ENCODE measurements at places on chromosomes 13 and 19.
A peak's percentile ranks its signal among the peaks of the same experiment; 100 is the strongest.

DNA sequence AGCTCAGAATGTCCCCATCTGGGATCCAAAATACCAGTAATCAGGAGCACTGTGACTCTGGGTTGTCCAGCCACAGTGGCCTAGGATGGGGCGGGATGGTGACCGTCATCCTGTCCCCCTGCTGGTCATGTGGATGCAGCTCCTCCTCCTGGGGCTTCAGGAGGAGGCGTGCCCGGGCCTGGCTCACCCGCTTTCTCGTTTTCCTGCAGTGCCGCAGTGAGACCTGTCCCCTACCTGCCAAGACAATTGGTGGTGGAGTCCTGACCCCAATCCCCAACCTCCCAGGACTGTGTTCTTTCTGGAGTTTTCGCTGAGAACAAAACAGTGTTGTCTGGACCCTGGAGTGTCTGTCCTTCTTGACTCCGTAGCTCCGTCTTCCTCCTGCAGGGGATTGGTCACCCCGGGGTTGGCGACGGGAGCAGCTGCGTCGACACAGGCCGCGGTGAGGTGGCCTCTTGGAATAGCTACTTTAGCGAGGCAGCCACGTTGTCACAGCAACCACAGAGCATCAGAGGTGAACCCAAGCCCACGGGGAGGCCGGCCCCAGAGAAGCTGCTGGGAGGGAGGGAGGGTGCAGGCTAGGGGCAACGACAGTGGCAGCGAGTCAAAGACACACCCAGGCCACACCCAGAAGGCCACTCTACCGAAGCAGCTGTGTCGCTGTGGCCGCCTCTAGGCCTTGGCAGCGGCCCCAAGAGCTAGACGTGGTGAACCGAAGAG, 10.2 kb upstream of the EMC10 start:
- peak; percentile 87 for DNase-seq

DNA sequence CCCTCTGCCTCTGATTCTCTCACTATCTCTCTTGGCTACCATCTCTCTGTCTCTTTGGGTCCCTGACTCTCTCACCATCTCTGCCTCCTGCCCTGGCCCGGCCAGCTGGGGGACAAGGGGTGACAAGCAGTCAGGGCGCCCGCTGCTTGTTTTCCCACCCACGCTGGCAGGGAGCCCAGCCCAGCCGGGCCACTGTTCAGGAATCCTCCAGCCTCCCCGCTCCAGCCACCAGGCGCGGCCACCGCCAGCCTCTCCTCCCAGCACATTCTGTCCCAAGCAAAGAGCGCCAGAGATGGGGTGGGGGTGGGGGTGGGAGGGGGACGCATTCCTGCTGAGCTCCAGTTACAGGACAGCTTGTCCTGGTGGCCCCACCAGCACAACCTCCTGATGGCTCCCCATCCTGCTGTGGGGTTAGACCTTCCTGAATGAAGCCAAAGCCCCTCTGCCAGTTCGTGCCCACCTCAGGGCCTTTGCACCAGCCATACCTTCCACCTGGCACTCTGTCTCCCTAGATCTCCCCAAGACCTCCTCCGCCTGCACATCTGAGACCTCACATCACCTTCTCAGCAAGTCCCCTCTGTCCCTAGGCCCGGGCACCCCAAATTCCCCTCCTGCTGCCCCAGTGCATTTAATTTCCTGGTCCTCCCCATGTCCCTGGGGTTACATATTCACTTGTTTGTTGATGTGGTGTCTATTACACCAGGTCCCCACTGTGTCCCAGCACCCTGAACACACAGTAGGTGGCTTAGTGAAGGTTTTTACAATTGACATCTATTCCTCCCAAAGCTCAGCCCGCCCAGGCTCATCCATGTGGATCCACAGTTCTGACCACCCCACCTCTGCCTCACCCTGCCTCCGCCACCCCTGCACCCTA, 12.5 kb downstream of the ARRDC2 start:
- DNase-seq, result peak; percentile 99

DNA sequence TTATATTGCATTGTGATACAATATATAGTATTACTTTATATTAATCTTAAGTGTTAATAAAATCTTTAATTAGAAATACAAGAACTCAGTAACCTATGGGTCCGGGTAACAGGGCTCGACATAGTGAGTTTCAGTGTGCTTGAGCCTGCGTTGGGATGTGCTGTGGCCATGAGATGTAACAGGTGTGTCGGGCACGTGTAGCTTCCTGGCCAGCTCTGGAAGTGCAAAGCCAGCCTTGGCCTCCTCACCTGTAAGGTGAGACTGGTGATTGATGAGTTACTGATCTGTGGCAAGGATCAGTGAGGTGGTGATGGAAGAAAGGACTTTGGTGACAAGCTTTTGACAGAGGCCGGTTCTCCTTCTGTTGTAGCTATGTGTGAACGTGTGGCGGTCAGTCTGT, 19.2 kb downstream of the ATP4B start:
- DNase-seq, result no peak

GRCh38 chr13:85610024-85610423, 189.2 kb downstream of the SLITRK6 start:
- no peak for DNase-seq

DNA sequence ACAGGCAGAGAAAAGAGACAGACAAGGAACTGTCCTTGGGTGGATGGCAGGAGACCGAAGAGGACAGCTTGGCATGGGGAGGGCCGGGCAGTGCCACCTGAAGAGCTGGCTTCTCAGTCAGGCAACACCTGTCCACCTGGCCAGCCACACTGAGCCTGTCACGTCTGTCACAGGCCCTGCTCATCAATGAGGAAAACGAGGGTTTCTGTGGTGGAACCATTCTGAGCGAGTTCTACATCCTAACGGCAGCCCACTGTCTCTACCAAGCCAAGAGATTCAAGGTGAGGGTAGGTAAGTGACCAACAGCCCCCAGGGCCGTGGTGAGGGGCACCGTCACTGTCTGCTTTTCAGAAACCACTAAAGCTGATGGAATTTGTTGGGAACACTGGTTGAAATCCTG, 11.2 kb upstream of the PROZ start:
- no peak for DNase-seq

GRCh38 chr19:41521931-41522555, 53.9 kb upstream of the CEACAM21 start:
- peak; percentile 61 for DNase-seq

DNA sequence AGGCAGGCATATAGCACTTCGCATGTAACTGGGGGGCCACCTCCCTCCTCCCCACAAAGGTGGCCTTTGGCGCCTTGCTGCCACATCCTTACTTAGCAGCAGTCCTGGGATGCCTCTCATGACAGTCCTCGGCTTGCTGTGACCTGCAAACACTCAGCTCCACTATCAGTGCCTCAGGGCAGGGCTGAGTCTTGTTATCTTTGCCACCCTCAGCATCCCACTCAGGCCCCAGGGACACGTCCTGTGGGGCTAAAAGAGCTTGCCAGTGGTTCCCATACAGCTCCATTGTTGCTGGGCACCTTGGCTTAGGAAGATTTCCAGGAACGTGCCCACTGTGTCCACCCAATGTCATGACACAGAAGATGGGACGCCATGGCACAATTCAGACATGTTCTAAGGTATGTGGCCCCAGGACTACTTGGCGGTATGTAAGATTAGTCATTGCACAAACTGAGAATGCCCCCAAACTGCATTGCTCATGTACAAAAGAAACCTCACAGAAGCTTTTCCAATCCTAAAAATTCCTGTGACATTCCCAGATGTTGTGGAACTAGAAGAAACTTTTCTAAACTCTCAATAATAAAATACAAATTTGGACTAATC, 16.3 kb downstream of the DOCK9 start:
- DNase-seq, result no peak

DNA sequence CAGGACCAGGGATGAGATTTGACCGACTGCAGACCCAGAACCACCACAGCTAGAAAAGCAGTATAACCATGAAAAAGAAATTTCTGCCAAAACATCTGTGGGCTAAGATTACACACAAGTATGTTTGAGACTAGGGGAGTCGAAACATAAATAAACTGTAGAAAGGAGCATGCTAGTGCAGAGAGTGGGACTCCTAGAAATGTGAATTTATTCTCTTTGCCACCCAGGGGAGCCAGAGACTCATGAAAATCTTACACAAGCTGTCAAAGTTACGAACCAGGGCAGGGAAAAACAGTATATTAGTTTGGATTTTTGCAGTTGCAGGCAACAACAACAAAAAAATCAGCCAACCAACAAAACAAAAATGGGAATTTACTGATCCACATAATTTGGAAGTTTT, 12.3 kb upstream of the HSPH1 start:
- no peak for DNase-seq

DNA sequence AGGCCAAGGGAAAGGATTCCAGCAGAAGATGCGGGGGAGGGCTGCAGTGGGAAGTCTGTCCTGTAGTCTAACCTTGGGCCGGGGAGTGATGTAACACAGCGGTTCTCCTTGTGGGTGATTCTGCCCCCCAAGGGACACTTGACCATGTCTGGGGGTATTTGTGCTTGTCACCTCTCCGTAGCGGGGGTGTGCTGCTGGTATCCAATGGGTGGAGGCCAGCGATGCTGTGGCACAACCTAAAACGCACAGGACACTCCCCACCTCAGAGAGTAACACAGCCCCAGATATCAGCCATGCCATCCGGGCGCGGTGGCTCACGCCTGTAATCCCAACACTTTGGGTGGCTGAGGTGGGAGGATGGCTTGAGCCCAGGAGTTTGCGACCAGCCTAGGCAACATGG, 36.3 kb downstream of the ZNRF4 start:
- DNase-seq, result no peak

DNA sequence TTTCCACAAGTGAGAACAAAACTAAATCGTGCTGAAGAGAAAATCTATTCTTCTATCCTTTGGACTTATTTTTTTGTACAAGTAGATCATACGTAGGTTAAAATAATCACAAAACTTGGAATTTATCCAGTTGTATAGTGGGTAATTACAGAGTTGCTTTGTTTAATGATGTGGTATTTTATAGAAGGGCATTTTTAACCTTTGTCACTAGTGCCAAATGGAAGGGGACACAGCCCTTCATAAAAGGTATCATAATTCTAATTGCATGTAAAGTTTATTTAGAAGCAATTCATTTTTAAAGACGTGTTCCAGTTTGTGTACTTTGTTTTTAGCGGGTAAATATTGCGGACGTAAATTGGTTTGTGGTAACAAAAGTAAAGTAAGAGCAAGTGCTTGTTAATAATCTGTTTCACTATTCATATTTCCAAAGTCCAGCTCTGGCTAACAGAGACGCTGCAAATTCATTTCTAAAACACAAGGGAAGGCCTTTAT, 99.5 kb downstream of the ERCC5 start:
- DNase-seq, result no peak

DNA sequence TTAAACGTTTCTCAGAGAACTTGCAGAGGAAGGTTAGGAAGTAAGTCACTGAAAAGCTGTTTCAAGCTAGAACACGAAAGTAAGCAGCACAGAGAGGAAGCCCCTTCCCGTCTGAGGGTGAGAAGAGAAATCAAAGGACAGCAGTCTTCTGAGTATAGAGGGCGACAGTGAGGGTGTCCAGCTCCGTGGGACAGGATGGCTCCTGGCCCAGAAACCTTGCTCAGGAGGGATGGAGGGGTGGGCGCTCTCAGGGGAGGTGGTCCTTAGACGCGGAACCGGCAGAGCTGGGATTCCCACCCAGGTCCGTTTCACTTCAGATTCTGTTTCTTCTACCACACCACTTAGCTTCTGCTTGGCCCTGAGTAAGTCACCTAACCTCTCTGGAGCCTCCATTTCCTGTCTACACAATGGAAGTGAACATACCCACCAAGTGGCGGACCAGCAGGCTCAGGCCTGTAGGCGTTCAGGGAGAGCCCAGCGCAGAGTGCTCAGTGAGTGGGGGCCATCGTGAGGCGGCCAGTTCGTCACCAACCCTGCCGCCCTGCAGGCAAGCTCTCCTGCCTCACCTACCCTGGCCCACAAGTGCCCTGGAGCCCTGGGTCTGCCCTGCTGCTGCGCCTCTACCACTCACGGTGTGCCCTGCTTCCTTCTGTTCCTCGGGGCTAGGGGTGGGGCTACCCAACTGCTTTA, 5.5 kb upstream of the RSPH6A start:
- DNase-seq, result no peak

GRCh38 chr19:1355568-1356507, 27.9 kb upstream of the NDUFS7 start:
- DNase-seq, result no peak

- DNase-seq, result no peak
These were observed 36.7 kb downstream of the ZAR1L start for GRCh38 chr13:32278426-32278825.

GRCh38 chr19:12664406-12665280, 1.9 kb downstream of the MAN2B1 start:
- no peak for DNase-seq

- DNase-seq, result no peak
These were observed 34.9 kb upstream of the KPNA3 start for GRCh38 chr13:49827336-49827735.

GRCh38 chr13:44236370-44236769, 137.3 kb upstream of the SERP2 start:
- no peak for DNase-seq

GRCh38 chr13:35812736-35813135, 318.4 kb downstream of the DCLK1 start:
- DNase-seq, result no peak

- no peak for DNase-seq
These were observed 592.0 kb upstream of the KLF12 start for GRCh38 chr13:74726206-74726605.

DNA sequence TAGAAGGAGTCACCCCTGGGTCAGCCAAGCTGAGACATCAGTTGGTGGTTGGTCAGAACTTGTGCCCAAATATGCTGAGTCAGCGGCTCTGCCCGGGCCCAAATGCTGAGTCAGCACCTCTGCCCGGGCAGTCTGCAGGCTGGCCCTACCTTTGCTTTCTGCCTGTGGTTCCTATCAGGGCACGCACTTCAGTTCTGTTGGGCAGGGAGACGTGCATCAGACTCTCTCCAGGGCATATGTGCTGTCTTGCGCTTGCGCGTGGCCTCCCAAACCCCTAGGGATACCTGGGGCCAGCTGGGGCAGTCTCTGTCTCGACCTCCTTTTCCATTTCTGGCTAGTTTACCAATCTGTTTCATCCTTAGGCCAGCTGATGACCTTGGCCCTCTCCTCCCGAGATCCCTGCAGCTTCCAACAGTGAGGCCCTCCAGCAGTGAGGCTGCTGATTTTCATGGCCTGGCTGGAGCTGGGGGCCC, 24.4 kb upstream of the LDLR start:
- peak; percentile 28 for DNase-seq

GRCh38 chr19:58519087-58519354, 589 bp downstream of the ZBTB45 start:
- DNase-seq, result peak; percentile 82

- DNase-seq, result no peak
These were observed 230.5 kb downstream of the FGF9 start for GRCh38 chr13:21901336-21901735.

DNA sequence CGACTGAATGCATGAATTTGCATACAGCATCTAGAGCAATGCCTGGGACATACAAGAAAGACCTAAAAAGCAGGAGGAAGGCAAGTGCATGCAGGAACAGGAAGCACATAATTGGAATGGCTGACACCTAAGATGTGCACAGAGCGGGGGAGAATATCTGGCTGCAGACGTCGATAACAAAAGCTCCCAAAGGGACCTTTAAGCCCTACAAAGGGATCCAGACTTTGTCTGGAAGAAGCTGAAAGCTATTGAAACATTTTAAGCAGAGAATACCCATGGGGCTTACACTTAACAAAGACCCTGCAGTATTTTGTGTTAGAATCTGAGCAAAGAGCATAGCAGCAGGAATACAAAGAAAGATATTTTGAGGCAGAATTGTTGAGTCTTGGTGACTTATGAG, 107.4 kb upstream of the CLDN10 start:
- DNase-seq, result no peak

- DNase-seq, result no peak
These were observed 280.8 kb downstream of the DCT start for GRCh38 chr13:94198681-94199080.

Measured in psoas muscle (tissue), 8 donors.